ENCODE measurements at places on chromosomes 11 and 22.

- no peak for DNase-seq
These were observed 1032.7 kb upstream of the TENM4 start for GRCh38 chr11:80473562-80473961.

DNA sequence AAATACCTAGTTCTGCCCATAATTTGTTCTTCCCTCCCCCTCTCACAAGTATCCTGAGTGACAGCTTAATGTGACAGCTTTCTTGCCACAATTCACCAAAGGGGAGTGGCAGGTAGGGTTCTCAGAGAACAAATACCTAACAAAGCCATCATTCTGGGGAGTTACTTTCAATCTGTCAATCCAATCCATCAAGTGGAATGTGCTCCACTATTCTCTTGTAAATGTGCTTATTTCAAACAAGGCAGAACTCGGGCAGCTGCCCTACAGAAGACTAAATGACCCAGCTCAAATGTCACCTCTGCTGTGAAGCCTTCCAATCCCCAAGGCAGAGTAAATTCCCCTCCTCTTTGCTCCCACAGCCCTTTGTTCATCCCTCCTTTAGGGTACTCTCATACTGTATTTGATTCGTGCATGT lies 27.8 kb downstream of the LGR4 start:
- no peak for DNase-seq

DNA sequence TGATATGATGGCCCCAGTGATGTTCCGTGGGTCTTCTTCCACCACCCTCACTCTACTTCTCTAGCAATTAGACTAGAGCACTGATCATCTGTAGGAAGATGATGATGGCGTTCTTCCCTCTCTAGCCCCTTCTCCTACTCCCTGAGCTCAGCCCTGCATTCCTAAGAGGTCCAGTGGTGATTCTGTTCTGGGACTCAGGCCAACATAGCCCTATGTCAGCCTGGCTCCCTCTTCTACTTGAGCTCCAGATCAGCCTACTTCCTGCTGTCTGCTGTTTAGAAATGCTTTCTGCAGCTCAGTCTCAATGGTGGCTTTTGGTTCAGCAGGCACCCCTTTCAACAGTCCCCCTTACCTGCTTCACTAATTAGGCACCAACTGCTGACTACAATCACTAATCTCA lies 86.1 kb upstream of the ZBED5 start:
- no peak for DNase-seq

GRCh38 chr11:111298413-111299100 lies at the start of gene POU2AF3:
Gene POU2AF3 (plus strand): TSS chr11:111298546. CDS start chr11:111298582, 36 bp downstream.
- DNase-seq = no peak

DNA sequence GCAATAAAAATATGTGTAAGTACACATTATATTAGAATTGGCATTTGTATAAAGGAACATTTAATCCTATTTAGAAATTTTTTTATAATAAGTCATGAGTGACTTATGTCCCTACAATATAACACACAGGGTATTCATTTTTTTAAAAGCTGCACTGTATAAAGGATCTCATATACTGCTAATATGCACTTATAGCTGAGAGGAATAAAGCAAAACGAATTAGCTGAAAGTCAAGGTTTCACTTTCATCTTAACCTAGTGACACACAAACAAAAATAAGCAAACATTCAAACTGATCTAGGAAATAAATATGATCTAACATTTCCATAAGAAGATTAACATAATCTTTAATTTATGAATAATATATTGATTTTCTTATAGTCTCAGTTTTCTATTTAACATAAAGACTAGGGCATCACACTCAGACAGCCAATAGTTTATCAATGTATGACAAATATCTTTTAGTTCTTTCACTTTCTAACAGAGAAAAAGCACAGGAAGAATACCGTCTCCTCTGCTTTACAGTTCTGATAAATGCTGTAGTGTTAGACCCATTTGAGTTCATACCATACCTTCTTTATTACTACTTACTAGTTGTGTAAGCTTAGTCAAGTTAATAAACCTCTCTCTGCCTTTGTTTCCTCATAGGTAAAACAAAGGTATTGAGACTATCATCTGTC lies 42.9 kb downstream of the DCDC1 start:
- DNase-seq = no peak

- DNase-seq = no peak
These were observed 134.1 kb downstream of the GRIK4 start for GRCh38 chr11:120645639-120646038.

DNA sequence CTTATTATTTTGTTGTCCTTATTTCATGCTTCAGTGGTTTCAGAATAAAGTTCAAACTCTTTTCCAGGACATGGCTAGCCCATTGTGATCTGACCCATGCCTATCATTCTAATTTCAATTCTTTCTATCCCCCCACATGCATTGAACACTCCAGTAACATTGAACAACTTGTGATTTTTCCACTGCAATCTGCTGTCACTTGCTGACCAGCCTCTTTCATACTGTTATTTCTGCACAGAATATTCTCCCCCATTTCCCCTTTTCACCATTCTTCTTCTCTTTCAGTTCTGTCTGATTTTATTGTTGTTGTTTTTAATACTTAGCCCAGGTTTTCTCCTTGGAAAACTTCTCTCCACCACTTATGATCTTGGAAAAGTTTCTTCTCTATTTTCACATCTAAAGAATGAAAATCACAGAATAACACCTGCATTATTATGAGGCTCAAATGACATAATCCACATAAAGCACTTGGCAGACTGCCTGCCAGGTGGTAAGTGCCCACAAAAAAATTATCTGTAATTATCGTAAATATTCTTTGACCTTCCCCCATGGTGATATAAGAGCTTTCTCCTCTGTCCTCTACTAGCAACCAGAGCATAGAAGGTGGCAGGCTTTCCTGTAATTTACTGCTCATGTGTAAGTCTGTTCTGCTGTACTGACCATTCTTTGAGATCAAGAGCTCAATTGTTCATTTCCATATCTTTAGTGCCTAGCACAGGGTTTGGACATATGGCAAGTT lies 51.9 kb upstream of the EED start:
- no peak for DNase-seq

- DNase-seq = no peak
These were observed 292.3 kb upstream of the SYN3 start for GRCh38 chr22:33350491-33350890.

- DNase-seq = no peak
These were observed 12.7 kb downstream of the MRGPRX3 start for GRCh38 chr11:18145025-18145424.

DNA sequence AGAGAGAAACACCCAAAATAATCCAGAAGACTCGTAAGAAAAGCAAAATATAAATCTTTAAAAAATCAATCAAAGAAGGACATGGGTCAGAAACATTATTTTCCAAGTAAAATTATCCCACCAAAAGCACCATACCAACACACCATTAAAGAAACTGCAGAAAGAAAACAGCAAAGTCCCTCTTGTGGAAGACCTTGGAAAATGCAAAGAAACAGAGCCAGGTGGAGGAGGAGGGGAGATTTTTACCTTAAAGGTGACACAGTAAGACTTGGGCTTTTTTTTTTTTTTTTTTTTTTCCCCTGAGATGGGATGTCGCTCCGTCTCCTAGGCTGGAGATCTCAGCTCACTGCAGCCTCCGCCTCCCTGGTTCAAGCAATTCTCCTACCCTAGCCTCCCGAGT lies 123.8 kb downstream of the LARGE1 start:
- DNase-seq = no peak
